ENCODE measurements at places on chromosomes 5 and 9.

DNA sequence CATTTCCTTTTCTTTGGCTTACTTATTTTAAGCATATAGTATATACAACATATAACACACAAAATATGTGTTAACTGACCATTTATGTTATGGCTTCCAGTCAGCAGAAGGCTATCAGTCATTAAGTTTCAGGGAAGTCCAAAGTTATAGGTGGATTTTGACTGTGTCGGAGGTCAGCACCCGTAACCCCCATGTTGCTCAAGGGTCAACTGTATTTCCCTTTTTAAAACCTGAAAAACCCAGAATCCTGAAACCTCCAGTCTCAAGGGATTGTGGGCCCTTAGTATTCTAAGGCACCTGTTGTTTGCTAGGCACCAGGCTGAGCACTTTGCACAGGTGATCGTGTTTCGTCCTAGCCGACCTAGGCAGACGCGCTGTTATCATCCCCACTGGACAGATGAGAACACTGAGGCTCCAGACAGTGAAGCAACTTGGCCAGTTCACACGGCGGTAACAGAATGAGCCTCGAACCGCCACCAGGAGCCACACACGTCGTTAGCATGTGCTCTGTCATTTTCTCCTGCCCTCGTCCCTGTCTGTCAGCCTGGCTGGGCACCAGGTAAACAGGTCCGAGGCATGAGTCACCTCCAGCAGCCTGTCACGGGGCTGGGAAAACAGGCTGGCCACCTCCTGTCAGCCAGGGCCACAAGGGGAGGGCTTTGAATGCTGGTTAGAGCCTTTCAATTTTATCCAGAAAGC lies 39.9 kb downstream of the DUSP1 start:
- no peak for DNase-seq

DNA sequence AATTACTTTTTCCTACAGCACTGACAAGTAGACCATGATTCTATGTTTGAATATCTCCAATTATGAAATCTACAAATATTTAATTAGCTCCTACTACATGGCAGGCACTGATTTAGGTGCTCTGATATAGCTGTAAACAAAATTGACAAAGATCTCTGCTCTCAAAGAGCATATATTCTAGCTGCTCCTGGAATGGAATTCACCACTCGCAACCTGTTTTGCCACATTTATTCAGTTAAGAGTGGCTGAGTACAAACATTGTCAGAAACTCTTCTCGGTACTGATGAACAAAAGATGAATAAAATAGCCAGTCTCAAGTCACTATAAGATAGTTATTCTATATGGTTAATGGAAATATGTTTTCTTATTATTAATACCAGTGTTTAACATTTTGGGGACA lies 114.2 kb upstream of the PDE4D start:
- no peak for DNase-seq

GRCh38 chr9:88706193-88707113 lies 171.5 kb downstream of the NXNL2 start:
- no peak for DNase-seq

DNA sequence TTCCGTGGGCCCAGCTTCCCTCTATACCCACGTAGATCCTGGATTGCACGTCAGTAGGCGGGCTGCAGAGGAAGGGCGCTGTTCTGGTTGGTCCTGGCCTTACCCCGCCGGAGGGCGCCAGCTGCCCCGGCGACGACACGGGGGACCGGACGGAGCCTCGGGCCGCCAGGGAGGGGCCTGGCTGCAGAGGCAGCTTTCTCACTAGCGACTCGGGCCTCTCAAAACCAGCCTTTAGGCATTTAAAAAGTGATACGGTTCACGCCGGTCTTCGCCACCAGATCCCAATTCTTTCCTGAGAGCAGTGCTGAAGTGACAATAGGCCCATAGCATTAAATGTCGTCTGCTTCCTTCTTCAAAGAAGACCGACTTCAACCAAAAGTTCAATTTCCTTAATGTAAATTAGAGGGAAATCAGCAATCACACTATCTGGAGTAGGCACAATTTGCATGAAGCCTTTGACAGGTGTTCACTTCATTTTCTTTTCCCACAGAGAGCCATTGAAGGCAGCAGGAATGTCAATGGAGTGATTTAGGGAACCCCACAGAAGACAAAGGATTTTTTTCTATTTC lies 17.6 kb upstream of the UBE2D2 start:
- DNase-seq, result peak; percentile 49

- DNase-seq, result no peak
Observed at GRCh38 chr5:16411741-16412455, 53.7 kb downstream of the ZNF622 start.

DNA sequence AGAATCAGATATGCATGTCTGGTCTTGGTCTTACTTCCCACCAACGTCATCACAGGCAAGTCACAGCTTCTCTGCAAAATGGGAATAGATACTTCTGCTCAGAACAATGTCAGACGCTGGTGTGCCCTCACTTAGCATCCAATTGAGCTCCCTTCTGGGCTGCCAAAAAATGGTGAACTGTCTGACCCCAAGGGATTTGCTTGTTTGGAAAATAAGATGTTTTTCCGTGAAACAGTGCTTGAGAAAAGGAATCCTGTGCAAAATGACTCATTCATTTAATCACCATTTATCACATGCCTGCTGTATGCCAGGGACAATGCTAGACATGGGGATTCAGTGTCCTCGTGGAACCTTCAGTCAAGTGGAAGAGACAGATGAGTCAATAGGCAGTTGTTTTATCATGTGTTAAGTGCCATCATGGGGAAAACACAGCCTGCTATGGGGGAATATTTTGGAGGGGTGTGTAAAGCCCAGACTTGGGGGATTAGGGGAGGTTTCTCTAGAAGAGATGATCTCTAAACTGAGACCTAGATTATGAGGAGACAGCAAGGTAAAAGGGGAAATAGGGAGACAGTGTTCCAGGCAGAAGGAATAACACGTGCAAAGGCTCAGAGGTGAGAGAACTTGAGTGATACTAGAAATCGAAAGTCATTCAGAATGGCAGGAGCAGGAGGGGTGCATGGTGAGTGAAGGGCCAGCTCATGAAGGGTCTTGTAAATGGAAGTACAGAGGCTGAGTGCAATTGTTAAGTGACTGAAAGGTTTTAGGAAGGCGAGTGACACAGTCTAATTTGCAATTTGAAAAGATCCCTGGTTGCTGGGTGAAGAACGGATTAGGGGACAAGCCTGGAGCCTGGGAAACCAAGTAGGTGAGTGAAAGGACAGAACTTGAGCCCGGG lies 3.9 kb downstream of the NIPAL4 start:
- no peak for DNase-seq

DNA sequence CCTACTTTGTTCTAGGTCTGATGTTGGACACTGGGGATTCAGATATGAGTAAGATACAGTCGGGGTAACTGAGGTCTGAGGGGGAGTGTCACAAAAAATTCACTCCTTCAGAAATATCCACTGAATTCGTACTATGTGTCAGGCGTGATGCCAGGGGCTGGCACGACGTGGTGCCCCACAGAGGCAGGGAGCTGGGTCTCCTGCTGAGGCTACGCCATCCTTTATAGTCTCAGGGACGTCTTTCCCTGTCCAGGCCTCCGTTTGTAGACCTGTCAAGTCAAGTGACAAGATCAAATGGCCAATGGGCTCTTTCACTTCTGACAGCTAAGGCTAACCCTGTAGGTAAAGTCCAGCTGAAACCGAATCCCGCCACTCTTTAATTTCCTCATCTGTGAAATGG lies 118.8 kb upstream of the SMIM23 start:
- no peak for DNase-seq

DNA sequence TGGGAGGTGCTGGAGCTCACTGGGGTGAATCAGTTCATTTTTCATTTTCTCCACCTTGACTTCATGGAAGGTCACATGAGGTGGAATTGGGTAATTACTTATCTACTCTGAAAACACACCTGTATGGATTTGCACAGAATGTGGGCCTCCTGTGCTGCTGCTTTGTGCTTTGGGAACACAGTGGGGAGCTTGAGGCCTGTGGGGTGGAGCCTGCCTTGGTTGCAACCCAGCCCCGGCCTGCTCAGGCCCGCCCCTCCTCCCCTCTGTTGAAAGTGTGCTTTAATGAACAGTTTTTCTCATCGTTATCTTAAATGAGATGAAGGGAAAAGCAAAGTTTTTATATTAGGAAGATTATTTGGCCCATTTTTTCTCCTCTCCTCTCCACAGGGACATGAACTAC lies 28.5 kb upstream of the DMRT3 start:
- no peak for DNase-seq

- DNase-seq, result no peak
Observed at GRCh38 chr9:127556871-127557270, 55.2 kb upstream of the STXBP1 start.

DNA sequence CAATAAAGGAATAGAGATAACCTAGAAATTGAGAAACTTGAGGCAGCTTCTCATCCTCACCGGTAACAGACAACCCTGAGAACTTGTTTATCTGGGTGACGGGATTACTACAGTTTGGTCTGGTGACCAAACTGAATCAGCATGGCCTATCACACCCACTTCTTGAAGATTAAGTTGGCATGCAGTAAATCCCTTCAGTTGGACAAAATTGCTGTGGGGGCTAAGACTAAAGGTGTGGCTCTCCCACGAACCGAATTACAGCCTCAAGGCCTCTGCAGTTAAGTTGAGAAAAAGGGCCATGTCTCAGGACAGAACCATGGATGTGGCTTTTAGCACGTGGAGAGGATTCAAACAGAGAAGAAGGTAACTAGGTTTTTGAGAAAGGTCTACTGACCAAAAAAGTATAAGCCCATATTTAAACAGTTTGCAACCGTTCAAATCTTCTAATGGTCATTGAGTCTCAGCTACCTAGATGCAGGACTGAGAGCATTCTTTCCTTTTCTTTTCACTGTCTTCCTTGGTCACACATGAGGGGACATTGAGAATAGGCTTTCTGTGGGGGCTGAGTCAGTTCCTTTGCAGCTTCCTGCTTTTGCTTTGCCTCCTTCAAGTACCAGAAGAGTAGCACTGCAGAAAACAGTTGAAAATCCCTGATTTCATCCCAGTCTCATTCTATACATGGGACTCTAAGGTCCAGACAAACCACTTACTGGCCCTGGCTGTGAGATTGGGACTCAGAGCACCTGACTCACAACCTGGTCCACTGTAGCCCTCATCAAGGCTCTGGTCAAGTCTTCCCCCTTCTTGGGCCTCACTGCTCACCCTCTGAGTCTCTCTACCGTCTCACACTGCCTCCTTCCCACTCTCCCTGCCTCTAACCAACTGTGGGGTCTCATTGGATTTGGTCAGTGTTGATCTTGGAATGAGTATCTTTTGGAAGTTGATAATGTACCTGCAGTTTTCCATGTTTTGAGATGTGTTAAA lies 30.9 kb downstream of the PDE6A start:
- DNase-seq, result no peak

GRCh38 chr5:32172923-32173266 lies 1.2 kb downstream of the GOLPH3 start:
- DNase-seq, result no peak

GRCh38 chr9:121354762-121355161 lies 15.3 kb downstream of the STOM start:
- no peak for DNase-seq

- DNase-seq, result no peak
Observed at GRCh38 chr5:169655353-169655752, 18.3 kb downstream of the DOCK2 start.

DNA sequence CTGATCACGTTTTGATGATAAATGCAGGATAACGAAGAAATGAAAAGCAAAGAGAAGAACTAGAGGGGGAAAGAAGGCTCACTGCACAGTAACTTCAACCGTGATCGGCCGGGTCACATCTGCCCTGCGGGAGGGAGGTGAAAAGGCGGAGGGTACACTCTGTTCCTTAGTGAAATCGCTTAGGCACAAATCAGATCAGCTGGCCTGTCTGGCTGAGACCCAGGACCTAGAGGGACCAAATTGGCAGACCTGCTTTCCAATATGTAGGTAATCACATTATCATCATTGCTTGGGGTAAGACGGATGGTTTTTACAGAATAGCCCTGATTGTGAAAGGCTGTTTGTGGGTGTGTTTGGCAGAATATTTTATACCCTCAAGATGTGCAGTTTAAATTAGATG lies 82.2 kb downstream of the SLC28A3 start:
- no peak for DNase-seq

DNA sequence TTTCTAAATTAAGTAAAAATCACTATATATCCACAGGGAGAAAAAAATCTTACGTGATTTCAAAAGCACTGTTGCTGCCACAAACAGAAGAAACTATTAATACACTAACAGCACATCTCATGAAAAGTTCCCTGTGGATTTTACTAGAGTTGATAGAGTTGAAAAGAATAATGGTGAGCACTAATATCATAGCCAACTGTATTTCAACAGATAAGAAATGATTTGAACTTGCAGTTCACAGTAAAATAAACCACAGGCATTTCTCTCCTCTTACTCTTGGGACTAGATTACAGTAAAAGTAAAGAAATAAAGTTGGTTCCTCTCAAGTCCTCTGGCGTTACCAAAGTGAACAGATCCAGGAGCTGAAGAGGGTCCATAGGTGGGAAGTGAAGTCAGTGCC lies 27.9 kb downstream of the AGTPBP1 start:
- no peak for DNase-seq

- DNase-seq, result no peak
Observed at GRCh38 chr5:77224672-77225355, 14.3 kb downstream of the PDE8B start.

DNA sequence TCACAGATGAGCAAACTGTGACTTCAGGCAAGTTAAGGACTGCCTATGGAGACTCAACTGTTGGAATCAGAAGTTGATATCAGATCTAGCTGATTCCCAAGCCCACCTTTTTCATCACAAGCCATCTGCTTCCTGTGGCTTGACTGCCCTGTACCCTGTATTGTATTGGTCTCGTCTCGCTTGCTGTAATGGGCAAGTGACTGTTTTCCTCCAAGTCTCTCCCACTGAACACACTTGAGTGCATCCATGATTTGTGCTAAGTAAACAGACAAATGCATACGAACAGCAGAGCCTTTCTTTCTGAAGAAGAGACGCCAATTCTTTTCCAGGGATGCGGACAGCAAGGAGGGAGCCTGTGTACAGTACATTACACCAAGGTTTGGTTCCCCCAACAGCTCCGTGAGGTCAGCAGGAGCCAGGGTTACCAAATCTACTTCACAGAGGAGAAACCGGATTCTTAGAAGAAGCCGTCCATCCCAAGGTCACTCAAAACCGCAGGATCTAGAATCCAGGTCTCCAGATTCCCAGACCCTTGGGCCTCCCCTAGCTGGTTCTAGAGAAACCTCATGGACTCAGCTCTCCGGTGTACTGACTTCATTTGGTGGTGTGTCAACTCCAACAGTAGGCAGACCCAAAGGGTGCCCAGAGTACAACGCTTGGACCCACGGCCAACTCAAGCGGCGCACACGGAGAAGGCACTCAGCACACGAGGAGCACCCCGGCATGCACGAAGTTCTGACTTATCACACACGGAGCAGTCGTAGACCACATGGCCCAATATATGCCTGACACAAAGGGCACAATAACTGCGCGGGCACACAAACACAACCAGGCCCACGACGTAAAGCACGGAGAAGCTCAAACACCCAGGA lies 1.1 kb downstream of the BAG1 start:
- no peak for DNase-seq

GRCh38 chr9:95769473-95769872 lies 106.0 kb upstream of the ERCC6L2 start:
- no peak for DNase-seq

DNA sequence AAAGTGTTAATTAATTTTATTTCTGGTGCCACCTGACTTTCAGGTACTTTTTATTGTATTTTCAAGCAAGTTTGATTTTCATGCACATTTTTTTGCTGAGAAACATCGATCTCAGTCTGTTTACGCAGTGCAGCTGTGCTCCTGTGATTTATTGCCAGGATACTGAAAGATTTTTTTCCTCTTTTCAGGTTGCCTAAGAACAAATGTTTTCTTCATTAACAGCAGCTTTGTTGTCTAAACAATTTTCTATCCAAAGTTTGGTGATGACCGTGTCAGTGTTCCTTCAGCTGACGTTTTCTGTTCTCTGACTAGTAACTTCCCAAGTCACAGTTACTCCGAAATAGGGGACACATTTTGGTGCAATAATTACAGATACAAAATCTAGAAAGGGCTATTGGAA lies 78.1 kb downstream of the VCAN start:
- peak; percentile 68 for DNase-seq
